Natural killer cell treated with Interleukin-12 subunit alpha and Interleukin-12 subunit beta and Interleukin-15 and Interleukin-18, amount 100 ng/mL, for 72 hours (primary cell): ENCODE measurements at places on chromosomes 7 and 10. TPM values are rescaled to one million over a fixed set of nuclear protein-coding genes. Genes with fewer than 3 reads are reported as not detected.

DNA sequence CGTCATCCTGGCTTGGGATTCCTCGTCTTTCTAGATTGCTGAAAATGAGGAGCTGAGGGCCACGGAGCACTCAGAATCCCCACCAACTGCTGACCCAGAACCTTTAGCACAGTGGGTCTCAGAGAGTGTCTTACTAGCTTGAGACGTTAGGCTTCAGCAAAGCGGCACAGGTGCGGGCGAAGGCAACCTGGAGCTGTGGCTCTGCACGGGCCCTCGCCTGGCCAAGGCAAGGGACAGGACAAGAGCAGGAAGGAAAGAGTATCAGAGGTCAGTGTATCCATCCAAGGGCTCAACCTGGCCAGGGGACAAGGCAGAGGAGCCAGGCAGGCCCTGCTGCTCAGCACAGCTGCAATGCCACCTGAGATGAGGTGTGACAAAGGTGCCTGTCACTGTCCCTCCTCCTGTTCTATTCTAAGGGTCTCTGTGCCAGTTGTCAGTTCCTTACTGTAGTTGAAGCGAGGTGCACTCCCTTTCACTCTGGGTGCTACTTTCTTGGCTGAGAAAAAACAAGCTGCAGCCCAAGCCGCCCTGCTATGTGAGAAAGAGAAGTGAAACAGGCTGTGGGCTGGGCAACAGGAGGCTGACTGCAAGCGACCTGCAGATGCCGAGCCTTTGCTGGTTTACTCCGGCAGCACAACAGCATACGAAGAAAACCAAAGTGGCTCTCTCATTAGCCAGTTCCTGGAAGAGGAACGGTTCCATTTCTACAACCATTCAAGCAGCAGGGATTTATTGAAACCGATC is 33.3 kb upstream of the KDM7A start:
- H3K27ac ChIP-seq, result peak overlapping the region; percentile 70
- no peak for DNase-seq
- H3K27me3 ChIP-seq, result no peaks in the 10 kb centered on the region
- H3K4me1 ChIP-seq, result peaks cover 29% of the 10 kb centered on the region
- H3K4me3 ChIP-seq, result peak overlapping the region; percentile 61

DNA sequence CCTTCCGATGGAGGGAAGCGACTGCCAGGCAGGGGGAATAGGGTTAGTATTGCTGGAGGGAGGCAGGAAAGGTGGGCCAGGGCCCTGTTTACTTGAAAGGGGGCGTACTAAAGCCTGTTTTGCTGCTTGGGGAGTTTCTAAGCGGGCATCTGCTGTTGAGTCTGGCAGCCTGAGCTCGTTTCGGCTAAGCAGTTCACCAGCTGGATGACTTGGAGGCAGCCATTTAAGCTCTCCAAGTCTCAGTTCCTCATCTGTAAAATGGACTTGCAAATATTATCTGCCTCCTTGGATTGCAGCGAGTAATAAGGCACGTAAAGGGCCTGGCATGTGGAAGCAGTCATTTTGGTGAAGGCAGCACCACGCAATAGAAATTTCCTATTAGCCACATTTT is 44.0 kb downstream of the LDB3 start:
- no peak for DNase-seq
- H3K4me3 ChIP-seq, result peak overlapping the region; percentile 78
- no peaks in the 10 kb centered on the region for H3K27me3 ChIP-seq
- peaks cover 12% of the 10 kb centered on the region for H3K4me1 ChIP-seq

DNA sequence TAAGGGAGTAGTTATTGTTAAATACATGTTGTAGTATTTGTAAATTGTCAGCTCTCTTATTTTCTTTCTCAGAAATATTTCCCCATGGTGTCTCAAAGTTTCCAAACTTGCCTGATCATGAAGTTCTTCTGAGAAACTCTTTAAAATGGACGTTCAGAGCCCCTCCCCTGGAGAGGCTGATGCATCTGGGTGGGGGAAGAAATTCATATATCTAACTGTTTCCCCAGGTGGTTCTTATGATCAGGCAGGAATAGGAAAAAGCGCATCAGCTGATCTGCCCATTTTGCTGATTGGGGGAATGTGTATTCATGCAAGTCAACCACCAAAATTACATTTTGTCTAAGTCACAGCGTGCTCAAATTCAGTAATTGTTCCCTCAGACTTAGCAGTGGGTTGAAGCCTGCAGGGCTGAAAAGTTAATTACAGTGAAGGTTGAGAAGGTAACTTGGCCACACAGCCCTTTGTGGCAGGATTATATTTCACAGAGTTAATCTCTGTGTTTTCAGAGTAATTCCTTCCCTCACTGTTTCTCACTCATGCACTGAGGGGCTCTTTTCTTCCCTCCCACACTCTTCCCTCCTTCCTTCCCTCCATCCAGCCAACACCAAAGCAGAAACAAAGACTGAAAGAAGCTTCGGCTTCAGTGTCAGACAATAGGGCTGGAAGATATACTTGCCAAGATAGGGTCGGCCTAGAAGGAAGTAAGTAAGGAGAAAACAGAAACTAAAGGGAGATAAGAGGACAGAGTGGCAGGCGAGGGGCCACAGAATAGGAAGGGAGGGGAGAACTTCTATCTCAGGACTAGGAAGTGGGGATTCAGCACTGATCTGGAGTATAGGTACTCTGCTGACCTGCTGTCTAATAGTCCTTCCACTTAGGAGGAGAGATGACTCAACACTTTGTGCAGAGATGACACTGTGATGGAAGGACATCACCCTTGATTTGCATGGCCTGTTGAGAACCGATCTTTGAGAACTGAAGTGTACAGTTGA is 50.5 kb upstream of the STARD3NL start:
- DNase-seq, result no peak
- peaks cover 15% of the 10 kb centered on the region for H3K27me3 ChIP-seq
- H3K36me3 ChIP-seq, result no peaks in the 10 kb centered on the region
- H3K4me3 ChIP-seq, result no peak overlapping the region

DNA sequence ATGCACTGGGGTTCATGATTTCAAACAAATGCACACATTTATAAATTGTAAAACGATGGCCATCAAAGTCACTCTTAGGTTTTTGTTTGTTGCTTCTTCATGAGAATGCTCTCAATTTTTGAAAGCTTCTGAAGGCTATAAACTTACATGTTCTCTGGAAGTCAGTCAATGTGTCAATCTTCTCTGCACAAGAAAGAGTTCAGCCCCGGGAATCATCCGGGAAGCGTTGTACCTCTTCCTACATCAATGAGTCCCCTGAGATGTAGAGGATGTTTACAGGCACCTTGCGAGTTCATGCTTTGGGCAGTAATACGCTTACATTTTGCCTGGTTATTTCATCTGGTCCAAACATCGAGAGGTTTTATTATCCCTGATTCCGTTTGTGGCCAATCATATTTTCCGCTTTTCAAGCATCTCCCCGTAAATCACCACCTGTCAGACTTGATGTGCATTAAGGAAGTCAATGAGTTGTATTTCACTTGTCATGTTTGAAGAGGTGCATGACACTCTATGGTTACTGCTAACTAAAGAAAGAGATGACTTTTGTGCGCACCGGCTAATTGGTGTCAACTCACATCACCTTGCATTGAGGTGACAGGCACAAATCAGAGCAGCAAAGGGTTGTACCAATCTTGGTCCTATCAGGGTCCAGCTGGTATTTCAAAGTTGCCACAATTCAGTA is 750.7 kb downstream of the SORCS3 start:
- no peak for DNase-seq
- H3K4me3 ChIP-seq, result no peak overlapping the region
- H3K36me3 ChIP-seq, result peaks cover 4% of the 10 kb centered on the region
- no peak overlapping the region for H3K27ac ChIP-seq
- no peaks in the 10 kb centered on the region for H3K4me1 ChIP-seq
- H3K27me3 ChIP-seq, result no peaks in the 10 kb centered on the region

DNA sequence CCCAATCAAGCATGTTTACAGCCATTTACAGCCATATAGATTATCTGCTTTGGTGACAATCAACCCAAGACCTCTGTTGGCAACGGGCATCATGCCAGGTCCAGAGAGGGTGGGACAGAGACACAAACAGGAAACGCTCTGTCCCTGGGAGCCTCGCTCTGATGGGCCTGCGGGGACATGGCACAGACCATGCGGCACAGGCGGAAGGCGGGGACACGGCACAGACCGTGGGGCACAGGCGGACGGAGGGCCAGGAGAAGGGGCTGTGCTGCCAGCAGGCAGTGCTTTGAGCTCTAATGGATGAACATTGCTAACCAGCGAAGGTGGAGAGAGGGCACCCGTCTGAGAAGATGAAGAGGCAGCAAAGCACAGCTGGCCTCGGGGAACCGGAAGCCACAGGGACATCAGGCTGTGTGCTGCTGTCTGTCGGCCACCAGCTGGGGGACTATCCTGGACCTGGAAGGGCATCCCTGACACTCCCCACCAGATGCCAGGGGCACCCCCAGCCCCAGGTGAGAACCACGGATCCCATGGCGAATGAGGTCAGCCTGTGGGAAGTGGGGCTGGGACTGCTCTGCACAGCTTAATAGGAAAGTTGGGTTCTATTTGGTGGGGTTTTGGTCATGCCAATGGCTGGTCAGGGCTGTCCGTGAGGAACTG is 61.0 kb downstream of the DIP2C start:
- no peaks in the 10 kb centered on the region for H3K36me3 ChIP-seq
- peaks cover 3% of the 10 kb centered on the region for H3K4me1 ChIP-seq
- no peak overlapping the region for H3K4me3 ChIP-seq
- H3K27ac ChIP-seq, result no peak overlapping the region
- H3K27me3 ChIP-seq, result no peaks in the 10 kb centered on the region

Gene STX1A
- 17.8 TPM for total RNA-seq

DNA sequence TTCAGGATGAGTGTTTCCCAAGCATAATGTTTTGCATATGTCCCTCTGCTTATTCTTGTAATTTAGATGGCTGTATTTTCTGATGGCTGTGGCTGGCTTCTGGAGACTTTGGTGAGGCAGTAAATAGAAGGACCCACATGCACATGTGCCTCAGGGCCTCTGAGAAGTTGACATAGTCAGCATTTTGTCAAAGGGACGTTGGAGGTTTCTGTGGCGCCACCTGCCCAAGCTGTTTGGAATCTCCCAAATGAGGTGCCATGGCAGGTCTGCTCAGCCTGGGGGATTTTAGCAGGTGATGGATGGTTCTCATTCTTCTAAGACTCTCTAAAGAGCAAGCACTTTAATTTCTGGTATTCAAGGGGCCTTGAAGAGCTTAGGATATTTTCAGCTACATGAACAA is 29.8 kb downstream of the C10orf120 start:
- no peak overlapping the region for H3K4me3 ChIP-seq
- no peak for DNase-seq
- H3K27me3 ChIP-seq, result peaks cover 44% of the 10 kb centered on the region
- H3K4me1 ChIP-seq, result no peaks in the 10 kb centered on the region
- no peak overlapping the region for H3K27ac ChIP-seq
- no peaks in the 10 kb centered on the region for H3K36me3 ChIP-seq

Gene GPC2
- total RNA-seq, result 2.7 TPM

GRCh38 chr10:25492040-25492439 is 317.2 kb downstream of the GPR158 start:
- no peaks in the 10 kb centered on the region for H3K36me3 ChIP-seq
- no peak for DNase-seq
- no peak overlapping the region for H3K4me3 ChIP-seq
- no peaks in the 10 kb centered on the region for H3K27me3 ChIP-seq
- H3K4me1 ChIP-seq, result no peaks in the 10 kb centered on the region

DNA sequence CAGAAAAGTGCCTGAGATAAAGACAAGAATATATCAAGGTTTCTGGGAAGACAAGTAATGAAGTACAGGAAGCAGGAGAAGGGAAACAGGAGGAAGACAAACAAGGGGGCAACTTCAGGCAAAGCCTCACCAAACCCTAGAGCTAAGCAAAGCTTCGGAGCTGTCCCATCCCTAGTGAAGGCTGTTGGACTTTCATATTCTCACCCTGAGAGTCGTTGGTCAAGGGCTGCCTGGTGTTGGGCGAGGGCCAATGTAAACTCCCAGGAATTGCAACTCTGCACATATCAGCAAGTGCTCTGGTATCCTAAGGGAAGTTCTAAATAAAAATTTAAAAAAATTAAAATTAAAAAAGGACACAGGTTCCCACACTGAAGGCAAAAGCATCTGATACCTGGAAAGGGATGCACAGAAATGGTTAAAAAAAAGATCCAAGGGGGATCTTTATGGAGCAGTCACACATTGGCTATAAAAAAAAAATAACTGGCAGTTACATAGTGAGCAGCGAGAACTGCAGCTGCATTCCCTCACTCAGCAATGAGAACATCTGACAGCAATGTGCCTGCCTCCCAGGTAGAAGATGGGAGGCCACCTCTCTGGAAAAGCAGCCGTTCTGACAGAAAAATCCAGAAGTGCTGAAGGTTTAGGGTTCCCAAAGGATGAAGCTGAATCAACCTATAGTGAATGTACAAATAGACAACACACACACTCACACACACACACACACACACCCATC is 304.7 kb downstream of the WDR11 start:
- no peak overlapping the region for H3K27ac ChIP-seq
- H3K4me3 ChIP-seq, result no peak overlapping the region
- H3K36me3 ChIP-seq, result no peaks in the 10 kb centered on the region
- no peak for DNase-seq
- no peaks in the 10 kb centered on the region for H3K4me1 ChIP-seq

Gene ZNF365
- 1.5 TPM for total RNA-seq

GRCh38 chr10:62113680-62114079 is 155.0 kb downstream of the RTKN2 start:
- H3K36me3 ChIP-seq, result no peaks in the 10 kb centered on the region
- H3K27ac ChIP-seq, result no peak overlapping the region
- H3K4me1 ChIP-seq, result peaks cover 20% of the 10 kb centered on the region
- H3K27me3 ChIP-seq, result no peaks in the 10 kb centered on the region

Gene SSC4D
- 0.24 TPM for total RNA-seq

- peaks cover 3% of the 10 kb centered on the region for H3K36me3 ChIP-seq
- H3K4me1 ChIP-seq, result peaks cover 6% of the 10 kb centered on the region
- no peak for DNase-seq
Measured at GRCh38 chr7:45293295-45293942, 135.8 kb downstream of the RAMP3 start.

DNA sequence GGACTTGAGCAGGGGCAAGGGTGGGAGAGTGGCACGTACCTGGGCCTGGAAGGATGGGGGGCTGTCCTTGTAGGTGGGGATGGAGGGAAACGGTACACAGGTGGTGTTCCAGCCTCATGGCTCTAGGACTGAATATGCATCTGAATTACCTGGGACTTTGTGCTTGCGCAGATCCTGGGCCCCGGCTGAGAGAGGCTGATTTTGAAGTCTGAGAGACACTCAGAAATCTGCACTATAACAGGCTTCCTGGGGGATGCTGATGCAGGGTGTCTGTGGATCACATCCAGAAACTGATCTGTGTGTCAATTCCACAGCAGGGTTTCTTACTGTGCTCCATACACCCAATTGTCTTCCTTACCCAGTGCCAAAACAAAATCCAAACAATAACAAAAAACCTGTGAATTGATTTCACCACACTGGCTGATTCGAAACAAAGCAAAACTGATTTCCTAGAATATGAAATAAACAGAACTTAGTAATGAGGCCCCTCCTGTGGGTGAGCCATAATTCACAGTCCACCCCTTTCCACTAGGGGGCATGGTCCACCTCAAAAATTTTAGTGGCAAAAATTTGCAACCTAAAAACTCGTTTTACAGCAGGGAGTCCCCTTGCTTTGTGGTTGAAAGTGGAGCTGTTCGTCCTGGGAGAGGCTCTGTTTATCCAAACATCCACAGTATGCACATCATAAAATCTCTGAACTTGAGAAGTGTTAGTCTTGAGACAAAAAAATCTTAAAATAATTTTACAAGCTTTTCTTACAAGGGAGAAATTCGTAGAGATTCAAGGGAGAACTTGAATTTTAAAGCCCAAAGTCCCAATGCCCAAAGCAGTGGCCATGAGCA is 32.0 kb upstream of the PLEKHA1 start:
- no peak overlapping the region for H3K4me3 ChIP-seq
- H3K27ac ChIP-seq, result peak overlapping the region; percentile 39
- DNase-seq, result no peak
- no peaks in the 10 kb centered on the region for H3K27me3 ChIP-seq
- H3K4me1 ChIP-seq, result peaks cover 2% of the 10 kb centered on the region
- H3K36me3 ChIP-seq, result no peaks in the 10 kb centered on the region

- H3K36me3 ChIP-seq, result no peaks in the 10 kb centered on the region
- H3K27ac ChIP-seq, result no peak overlapping the region
- no peak overlapping the region for H3K4me3 ChIP-seq
- DNase-seq, result no peak
Measured at GRCh38 chr7:29878081-29878688, 71.9 kb downstream of the WIPF3 start.
